ENCODE measurements at places on chromosomes 2 and 18.

DNA sequence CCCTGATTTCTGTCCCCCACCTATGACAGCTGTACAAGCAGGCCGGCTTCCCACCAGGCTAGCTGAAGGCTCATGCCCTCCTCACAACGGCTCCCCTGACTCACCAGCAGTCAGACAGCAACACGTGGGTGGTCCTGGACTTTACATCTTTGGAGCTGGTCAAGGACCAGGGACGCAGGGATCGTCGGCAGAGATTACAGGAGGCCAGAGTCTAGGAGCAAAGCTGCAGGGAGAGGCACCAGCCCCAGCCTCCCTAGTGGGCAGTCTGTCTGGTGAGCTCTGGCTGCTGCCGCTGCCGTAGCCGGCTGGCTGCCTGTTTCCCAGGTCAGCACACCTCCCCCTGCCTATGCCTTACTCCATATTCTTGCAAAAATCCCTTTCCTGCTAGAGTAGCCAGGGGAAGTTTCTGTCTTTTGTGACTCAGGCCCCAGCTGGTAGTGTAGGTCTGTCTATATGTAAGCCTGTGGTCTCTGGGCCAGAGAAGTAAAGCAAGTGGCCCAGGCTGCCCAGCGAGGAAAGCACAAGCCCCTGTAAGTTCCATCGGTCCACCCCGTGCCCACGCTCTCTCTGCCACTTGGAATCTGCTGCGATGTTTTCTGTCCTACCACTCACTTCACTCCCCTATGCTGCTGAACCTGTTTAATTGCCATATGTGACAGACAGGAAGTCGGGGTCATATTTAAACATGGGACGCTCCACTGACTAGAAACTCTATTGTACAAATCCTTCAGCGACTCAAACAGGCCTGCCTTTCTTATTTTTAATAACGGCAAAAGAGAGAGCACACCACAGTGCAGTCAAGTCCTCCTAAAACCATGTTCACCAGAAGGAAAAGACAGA lies 2.4 kb upstream of the ARHGEF4 start:
- peak; percentile 20 for DNase-seq

GRCh38 chr2:201411421-201411820 lies 39.8 kb downstream of the TRAK2 start:
- no peak for DNase-seq

DNA sequence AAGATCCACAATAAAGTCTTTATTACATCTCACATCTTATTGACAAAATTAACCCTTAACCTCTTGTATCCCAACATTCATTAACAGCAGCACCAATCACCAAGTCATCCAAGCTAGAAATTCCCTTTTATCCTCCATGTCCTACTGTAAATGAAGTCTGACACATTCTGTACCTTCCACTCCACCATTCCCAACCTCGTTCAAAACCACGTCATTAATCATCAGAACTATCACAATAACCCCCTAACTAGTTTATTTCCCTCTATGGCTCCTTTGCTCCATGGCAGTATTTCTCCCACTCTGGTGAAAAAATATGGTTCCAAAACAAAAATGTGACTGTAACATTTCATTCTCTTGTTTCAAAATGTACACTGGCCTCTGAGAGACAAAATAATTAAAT lies 1626.2 kb downstream of the LRP1B start:
- DNase-seq, result no peak

DNA sequence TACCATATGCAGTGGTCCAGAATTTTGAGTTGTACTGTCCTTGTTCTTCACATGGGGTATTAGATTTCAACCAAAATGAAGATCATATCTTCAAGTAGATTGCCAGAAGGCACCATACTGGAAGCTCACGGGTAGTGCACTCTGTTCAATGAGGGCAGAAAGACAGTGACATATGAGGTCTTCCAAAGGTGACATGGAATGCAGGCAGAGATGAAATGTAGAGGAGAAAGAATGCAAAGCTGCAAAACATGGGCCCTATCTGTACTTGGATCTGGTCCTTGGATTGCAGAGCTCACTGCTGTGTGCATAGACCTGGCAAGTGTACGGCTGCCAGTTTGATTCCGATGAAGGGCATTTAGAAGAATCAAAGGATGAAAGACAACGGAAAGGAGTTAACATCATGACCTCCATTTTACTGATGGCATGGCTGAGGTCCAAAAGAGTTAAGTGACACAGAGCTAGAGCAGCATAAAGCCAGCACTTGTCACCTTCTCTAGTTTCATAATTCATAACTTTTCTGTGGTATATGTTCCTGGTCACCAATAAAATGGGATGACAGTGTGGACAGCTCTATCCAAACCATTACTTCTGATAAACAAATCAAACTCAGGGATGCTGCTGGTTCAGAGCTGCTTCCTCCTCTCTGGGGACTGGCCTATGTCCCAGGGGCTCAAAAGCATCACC lies 64.7 kb downstream of the BCL2 start:
- DNase-seq, result no peak

DNA sequence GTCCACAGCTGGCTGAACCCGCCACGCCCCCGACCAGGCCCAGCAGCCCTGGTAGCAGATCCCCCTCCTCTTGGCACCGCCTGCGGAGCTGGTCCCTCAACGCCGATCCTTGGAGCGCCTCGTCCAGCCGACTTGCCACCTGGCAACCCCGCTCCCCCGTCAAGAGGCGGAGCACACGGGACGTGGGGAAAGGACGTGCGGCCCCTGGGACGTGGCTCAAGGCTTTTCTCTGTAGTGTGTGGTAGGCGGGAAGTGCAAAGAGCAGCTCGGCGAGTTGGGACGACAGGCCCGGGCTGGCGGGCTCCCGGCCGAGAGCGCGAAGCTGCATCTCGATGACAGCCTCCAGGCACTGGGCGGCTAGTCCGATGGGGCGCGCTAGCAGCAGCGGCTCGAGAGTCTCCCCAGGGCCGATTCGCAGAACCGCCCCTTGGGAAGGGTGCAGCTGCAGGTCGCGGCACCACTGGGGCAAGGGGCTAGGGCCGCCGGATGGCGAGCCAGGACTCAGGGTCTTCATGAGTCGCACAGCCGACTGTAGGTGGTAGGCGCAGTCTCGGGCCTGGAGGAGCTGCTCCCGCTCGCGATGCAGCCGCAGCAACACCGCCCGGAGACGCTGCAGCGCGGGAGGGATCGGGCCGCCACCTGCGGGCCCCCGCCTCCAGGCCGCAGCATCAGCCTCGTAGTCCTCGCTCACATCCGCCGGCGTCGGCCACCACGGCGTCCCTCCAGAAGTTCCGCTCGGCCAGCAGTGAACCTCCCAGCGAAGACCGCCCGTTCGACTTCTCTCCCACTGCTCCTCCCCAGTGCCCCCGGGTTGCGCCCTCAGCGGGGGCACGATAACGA lies 617 bp downstream of the CCDC142 start:
- no peak for DNase-seq

GRCh38 chr2:120703330-120703994 lies 32.2 kb upstream of the GLI2 start:
- peak; percentile 22 for DNase-seq

GRCh38 chr2:188978291-188979081 lies 4.3 kb downstream of the COL3A1 start:
- DNase-seq, result peak; percentile 76

DNA sequence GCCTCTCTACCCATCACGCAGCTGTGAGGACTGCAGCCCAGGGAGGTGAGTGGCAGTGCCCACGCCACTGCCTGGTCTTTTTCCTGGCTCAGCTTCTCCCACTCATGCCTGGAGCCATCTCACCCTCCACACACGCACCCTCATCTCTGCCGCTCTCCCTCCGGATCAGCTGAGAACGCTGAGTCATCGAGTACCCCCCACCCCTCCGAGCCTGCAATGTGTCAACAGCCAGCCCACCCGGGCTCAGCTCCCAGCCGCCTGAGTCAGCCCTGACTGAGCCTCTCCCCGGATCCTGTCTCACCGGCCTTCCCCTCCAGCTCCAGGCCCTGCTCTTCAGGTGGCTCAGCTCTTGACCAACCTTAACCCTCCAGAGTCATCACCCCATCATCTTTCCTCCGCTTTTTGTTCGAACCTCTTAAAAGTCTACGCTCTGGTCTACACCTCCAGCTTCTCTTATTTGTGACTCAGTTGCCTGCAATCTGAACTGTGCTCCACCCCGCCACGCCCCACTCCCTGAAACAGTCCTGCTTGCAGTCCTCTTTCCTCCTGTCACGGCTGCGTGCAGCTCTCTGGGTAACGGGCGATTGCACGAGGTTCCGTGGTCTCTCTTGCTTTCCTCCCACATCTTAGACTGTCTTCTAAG lies 94.4 kb upstream of the ASAP2 start:
- DNase-seq, result peak; percentile 72

- no peak for DNase-seq
Observed at GRCh38 chr2:216319771-216320170, 52.5 kb downstream of the MARCHF4 start.

GRCh38 chr2:188659656-188660406 lies 314.3 kb upstream of the COL3A1 start:
- peak; percentile 59 for DNase-seq

- DNase-seq, result peak; percentile 19
Observed at GRCh38 chr2:141554810-141555209, 576.0 kb downstream of the LRP1B start.

- DNase-seq, result no peak
Observed at GRCh38 chr2:206176901-206177300, 17.2 kb downstream of the EEF1B2 start.

DNA sequence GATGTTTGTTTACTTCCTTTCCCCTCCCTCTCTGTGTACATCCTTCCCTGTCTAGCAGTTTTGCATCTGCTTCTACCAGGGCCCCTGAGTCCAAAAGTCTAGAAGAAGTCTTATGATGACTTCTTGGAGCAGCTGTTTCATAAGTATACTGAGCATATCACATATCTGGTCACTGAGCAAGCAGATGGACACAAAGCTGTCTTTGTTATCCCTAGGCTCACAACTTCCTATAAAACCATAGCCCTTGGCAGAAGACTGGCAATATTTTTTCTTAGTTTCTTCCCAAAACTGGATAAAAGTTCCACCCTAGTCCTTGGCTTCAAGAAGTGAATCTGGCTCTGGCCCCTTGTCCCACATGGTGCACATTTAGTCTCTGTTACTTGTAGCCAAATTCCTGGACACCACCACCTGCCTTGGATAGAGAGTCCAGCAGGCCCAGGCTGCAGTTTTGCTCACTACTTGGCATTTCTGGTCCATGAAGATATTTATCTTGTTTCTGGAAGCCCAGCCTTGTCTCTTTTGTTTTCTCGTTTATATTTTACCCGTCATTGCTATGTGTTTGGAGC lies 22.5 kb downstream of the THOC1 start:
- no peak for DNase-seq

DNA sequence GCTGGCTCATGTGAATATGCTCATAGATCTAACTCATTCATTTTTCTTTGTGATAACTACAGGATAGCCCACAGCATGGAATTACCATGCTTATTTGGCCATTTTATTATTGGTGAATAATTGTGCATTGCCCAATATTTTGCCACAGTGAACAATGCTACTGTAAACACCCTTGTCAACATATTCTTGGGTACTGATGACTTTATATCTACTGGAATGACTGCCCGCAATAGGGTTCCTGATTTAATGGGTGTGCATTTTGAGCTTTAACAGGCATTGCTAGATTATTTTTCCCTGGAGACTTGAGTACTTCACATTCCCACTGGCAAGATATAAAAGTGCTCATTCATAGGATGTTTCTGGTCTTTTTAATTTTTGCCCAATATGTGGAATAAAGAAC lies 42.7 kb upstream of the EVA1A start:
- no peak for DNase-seq

GRCh38 chr2:214671319-214671885 lies 138.1 kb downstream of the BARD1 start:
- no peak for DNase-seq

DNA sequence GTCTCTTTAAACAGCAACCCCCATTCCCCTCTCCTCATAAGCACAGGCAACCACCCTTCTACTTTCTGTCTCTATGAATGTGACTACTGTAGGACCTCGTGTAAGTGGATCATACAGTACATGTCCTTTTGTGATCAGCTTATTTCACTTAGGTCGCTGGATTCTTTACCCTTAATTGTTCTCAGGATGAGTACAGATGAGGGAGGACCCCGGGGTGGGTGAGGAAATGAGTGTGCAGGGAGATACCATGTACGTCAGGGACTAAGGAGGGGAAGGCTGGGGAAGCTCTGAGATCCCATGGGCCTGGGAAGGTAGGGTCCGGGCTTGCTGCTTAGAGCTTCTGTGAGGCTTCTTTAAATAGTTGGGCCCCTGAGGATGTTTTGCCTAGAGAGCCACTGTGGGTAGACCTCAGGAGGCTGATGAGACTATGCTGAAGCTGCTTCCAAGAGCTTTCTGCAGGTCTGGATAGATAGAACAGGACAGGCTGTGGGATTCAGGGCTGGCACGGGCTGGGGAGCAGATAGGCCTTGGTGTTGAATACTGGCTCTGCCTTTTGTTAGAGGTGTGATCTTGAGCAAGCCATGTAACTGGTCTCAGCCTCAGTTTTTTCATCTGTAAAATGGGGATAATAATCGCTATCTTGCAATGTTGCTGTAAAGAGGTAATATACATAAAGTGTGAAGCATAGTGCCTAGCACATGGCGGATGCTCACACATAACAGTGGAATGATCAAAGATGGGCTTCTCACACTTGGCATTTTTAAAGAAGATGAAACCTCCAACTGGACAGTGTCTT lies 155.3 kb downstream of the PRKCE start:
- DNase-seq, result no peak

DNA sequence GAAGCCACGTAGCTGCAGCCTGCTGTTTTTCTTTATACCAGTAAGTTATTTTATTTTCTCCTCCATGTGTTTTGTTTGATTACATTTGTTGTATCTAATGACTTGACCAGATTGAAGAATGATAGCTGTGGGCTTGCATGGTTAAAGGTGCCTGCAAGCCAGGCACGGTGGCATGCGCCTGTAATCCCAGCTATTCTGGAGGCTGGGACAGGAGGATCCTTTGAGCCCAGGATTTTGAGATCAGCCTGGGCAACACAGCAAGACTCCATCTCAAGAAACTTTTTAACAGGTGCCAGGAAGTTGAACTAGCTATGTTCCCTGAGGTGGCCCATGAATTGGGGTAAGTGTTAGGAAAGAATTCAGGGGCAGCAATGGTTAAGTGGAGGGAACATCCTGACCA lies 179.4 kb downstream of the IRS1 start:
- DNase-seq, result no peak

- DNase-seq, result peak; percentile 56
Observed at GRCh38 chr2:102487761-102488462, 14.9 kb downstream of the SLC9A4 start.

GRCh38 chr18:50935493-50936191 lies 32.2 kb upstream of the ELAC1 start:
- DNase-seq, result no peak

GRCh38 chr18:54233228-54233625 lies 8.8 kb upstream of the MBD2 start:
- no peak for DNase-seq

- DNase-seq, result peak; percentile 72
Observed at GRCh38 chr2:74567881-74568280, 13.4 kb downstream of the DOK1 start.

DNA sequence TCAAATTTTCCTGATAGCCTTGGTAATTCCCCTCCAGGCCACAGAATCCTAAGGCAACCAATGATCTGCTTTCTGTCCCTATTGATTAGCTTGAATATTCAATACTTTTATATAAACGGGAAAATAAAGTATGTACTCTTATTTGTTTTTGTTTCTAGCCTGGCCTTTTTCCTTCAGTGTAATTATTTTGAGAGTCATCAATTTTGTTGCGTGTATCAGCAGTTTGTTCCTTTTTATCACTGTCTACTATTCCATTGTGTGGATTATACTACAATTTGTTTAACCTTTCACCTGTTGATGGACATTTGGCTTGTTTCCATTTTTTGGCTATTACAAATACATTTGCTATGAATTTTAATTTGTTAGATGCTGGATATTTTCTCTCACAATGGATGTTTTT lies 39.2 kb upstream of the LRRC30 start:
- no peak for DNase-seq

GRCh38 chr2:240429872-240430491 lies 5.5 kb upstream of the GPC1 start:
- DNase-seq, result no peak

- DNase-seq, result no peak
Observed at GRCh38 chr2:183259921-183260320, 135.7 kb downstream of the NUP35 start.

Measured in non-pigmented ciliary epithelial cell (primary cell).